NCI-H2227 treated with DMSO at 0.1 percent for 48 hours (cell line): ENCODE measurements at places on chromosomes 16 and 17.
A peak's percentile ranks its signal among the peaks of the same experiment; 100 is the strongest.

GRCh38 chr16:60586493-60586892 is 1449.7 kb downstream of the CDH8 start:
- no peak for DNase-seq

GRCh38 chr16:80007231-80007630 is 406.7 kb upstream of the MAF start:
- DNase-seq, result no peak

GRCh38 chr16:88662222-88662842 is 559 bp downstream of the MVD start:
- DNase-seq, result no peak

GRCh38 chr16:35628976-35629375 is 2169.6 kb downstream of the TP53TG3F start:
- DNase-seq, result no peak

- no peak for DNase-seq
Observed at GRCh38 chr16:75288181-75288580, 36.8 kb upstream of the BCAR1 start.

DNA sequence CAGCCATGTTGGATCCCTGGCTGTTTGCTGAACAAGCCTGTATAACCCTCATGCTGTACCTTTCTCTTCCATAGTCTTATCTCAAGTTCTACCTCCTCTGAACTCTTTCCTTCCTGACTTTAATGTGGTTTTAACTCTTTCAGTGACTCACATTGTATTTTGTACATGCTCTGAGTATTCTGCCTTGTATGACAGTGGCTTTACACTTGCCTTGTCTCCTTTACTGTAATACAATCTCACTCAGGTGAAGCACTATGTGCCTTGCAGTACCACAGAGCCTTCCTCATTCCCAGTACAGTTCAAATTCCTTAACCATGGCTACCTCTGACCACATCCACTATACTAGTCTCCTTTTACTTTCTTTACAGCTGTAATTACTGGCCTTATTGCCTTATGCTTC is 14.1 kb downstream of the PSMD11 start:
- no peak for DNase-seq

GRCh38 chr17:21240369-21241055 is 12.7 kb downstream of the NATD1 start:
- DNase-seq, result no peak

DNA sequence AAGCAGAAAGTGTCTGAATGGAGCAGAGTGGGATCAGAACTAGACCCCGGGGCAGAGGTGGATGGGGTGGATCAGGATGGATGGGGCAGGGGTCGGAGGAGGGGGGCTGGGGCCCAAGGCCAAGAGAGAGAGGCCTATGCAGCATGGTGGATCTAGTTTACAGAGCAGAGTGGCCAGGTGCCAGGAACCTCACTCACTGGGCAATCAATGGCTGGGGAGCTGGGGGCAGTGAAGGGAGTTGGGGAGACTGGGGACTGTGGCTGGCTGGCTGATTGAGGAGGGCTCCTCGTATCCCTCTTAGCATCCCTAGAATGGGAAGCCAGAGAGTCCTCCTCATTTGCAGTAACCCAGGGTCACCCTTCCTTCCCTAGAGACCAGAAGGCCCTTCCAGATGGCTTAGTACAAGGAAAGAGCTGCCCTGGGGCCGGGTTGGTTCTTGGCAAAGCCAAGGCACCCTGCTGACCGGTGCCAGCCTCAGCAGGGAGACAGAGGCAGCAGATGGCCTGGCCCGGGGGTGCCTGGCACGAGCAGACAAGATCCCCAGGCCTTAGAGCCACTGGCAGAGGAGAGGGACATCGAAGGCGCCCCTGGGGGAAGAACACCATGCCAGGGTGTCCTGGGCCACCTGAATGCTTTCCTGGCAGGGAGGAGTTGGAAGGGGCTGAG is 36.8 kb downstream of the SRCIN1 start:
- DNase-seq, result no peak

GRCh38 chr17:79207960-79208359 is 133.3 kb downstream of the ENGASE start:
- DNase-seq, result no peak

DNA sequence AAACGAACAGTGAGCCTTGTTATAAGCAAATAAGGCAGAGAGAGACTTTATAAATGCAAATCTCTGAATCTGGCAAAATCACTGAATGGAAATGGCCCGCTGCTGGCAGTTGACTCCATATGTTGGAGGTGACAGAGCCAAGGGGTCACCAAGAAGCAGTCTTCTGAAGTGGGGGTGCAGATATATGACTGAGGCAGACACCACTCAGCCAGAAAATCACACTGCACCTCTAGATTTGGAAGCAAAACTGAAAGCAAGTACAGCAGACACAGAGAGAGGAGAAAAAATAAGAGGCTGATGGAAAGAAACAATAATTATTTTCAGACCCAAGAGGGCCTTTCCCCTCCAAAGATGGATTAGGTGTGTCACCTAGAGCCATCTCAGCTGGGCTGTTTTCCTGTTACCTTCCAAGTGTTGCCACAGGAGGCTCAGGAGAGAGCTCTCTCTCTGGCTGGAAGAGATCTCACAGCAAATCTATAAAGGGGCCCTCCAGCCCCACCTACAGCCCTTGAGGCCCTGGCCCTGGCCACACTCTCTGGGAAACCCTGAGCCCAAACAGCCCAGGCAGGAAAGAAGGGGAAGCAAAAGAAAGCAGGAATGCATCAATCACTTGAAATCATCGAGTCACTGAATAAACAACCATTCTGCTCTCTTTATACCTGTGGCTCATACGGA is 585.1 kb upstream of the PSMD7 start:
- no peak for DNase-seq

DNA sequence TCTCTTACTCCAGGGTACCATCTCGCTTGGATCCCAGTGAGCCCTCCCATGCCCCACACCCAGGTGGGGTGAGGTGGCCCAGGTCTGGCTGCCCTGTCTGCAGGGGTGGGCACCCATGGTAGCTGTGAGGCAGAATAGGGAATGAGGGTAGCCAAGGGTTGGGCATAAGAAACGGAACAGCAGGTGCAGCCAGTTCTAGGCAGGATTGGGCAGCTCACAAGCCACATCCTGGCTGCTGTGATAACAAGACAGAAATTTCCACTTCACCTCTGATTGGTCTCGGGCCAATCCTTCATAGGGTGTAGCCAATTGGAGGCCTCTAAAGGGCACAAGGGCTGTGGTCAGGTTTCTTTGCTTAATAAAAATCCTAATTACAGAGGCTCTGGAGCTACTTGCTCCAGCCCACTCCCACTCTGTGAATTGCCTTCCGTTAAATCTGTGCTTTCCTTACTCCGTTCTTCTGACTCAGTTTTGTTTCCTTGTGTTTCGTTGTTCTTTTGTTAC is 1.5 kb upstream of the ARHGDIG start:
- no peak for DNase-seq

DNA sequence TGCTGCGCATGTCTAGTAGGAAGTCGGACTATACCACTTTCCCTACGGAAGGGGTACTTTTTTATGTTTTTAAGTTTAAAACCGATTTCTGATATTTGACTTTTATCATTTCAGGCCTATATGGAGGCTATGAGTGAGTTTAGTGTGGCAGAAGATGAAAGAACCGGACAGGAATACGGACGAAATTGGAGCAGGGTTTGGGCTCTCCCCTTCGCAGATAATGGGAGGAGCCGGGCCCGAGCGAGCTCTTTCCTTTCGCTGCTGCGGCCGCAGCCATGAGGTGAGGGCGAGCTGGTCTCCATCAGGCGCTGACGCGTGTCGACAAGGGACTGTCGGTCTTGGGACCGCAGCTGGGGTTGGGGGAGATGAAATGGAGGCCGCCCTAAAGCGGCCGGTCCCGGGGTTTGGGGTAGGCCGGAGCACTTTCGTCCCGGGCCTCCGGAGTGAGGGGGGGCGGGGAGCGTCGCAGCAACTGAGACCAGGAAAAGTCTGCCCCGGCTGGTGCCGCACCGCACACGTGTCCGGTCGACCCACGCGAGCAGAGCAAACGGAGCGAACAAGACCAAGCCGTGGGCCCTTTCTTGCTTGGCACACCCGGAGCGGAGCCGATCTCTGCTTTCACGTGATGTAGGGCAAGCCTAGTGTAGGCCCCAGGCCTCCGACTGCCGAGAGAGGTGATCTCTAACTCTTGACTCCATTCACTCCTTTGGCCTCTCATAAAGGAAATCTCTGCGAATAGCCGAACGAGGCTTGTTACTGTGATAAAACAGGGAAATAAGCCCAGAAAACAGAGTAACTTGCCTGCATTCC is at the start of gene RPL19:
TSS of gene RPL19 (plus strand) at position 214 of the 810 bp plus-strand sequence. CDS start at position 276, 62 bp downstream.
- peak; percentile 98 for DNase-seq
